Pancreas (tissue), 10 donors: ENCODE measurements at places on chromosomes 5 and 9. TPM values are rescaled to one million over a fixed set of nuclear protein-coding genes. Genes with fewer than 3 reads are reported as not detected.
A peak's percentile ranks its signal among the peaks of the same experiment; 100 is the strongest.

DNA sequence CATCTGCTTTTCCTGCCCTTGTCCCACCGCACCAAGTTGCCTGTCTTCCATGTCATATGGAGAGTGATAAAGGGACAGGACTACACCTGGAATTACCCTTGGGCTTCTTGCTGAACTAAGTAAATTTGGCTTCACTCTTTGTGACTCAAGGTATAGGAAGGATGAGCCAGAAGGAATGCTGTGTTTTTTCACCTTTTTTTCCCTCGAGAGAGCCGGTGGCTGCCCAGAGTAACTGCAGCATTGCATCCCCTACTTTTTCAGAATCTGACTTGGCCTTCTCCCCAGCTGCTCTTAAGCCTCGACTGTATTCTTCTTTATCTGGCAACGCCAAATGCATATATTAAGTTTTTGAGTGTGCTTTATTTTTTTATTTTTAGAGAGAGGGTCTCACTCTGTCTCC lies 38.4 kb downstream of the RCL1 start:
- no peak for DNase-seq

GRCh38 chr5:102211165-102211564 lies 84.9 kb downstream of the SLCO4C1 start:
- DNase-seq = no peak

DNA sequence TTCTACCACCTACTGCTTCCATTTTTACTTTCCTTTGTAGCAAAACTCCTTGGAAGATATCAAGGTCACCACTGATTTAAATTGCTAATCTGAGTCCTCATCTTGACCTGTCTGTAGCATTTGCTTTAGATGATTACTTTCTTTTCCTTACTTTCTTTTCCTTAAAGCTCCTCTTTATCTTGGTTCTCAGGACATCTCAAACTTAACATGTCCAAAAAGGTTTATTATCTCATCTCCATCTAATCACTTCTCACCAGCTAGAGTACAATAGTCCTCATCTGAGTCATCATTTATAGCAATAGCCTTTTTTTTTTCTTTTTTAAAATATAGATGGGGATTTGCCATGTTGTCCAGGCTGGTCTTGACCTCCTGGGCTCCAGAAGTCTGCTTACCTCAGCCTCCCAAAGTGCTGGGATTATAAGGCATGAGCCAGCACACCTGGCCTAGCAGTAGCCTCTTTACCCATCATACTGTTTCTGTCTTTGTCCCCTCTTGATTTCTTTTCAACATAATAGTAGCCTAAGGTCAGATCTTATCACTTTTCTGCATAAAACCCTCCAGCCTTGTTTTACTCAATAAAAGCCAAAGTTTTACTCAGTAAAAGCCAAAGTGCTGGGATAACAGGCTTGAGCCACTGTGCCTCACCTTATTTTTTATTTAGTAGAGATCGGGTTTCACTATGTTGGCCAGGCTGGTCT lies 32.9 kb upstream of the GPR21 start:
- DNase-seq = no peak

The SAPCD2 gene
- 0.09 TPM for total RNA-seq

GRCh38 chr9:18371141-18371540 lies 102.8 kb upstream of the ADAMTSL1 start:
- DNase-seq = no peak

DNA sequence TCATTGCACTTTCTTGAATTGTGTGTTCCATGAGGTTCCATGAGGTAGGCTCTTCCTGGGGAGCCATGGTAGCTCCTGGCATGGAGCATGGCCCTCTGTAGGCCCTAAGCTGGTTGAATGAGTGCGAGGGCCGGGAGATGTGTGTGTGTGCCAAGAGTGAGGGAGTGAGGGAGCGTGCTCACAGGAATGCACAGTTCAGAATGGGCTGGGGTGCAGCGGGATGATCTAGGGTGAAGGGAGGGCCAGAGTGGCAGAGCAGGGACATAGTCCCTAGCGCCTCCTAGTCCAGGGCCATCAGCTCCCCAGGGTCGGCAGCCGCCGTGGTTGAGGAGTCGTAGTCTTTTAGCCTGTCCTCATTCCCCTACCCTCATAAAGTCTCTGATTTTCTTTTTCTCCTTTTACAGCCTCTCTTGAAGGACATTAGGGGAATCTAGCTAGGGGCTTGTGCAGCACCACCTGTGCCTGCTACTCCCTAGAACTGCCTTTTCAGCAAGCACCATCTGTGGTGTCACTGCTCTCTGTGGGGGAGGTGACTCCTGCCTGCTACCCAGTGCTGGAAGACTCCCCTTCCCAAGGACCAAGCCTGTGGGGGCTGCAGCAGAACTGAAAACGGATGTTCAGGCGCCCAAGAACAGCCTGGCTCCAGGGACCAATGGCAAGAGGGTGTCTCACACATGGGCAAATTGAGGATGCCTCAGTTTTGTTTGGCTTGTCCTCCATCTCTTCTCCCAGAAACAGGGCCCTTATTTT lies 65.3 kb upstream of the PPARGC1B start:
- DNase-seq = no peak

The PCDHA1 gene
- 0.09 TPM for total RNA-seq

The OLFM1 gene
- 8.6 TPM for total RNA-seq

DNA sequence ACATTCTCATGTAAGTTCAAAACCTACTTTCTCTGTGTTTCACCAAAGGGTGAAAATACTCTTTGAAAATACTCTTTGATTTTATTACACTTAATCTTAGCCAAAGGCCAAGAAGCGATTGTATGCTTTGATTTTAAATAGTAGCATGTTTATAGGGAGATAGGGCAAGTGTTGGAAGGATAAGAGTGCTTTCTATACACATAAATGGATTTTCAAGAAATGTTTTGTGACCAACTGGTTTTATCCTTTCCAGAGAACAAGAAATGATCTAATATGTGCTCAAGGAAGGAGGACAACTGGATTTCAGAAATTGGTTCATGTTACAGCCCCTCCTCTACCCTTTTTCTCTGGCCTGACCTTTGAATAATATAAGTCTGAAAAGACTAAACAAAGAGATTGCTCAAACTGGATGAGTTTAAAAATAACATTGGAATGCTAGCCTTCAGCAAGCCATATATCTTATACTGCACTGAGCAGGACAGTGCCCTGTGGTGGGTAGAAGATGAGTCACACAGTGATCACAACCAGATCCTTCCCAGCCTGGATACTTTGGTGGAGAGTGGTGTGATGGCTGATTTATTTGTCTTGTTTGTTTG lies 13.1 kb downstream of the PALM2AKAP2 start:
- no peak for DNase-seq

The UGT3A2 gene
- total RNA-seq = 0.06 TPM

The MSMP gene
- total RNA-seq = not detected

The GRXCR2 gene
- not detected for total RNA-seq

The MIER3 gene
- total RNA-seq = 9.1 TPM

DNA sequence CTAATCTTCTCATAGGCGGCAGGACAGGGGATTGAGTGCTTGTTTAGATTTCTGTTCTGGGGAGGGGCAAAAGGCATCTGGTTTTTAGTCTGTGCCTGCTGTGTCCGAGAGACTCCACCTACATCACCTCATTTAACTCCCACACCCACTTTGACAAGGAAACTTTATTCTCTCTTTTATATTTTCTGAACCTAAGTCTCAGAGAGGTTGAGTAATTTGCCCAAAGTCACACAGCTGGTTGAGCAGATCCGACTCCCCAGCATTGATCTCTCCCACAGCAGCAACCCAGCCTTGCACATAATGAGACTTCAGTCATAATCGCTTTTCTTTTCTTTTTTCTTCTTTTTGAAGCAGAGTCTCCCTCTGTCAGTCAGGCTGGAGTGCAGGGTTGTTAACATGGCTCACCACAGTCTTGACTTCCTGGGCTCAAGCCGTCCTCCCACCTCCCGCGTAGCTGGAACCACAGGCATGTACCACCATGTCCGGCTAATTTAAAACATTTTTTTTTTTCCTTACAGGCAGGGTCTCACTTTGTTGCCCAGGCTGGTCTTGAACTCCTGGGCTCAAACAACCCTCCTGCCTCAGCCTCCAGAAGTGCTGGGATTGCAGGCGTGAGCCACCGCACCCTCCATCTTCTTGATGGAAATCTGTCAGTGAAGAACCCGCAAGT lies 36.5 kb upstream of the ANKRD33B start:
- no peak for DNase-seq

GRCh38 chr5:87147441-87147840 lies 120.2 kb upstream of the RASA1 start:
- no peak for DNase-seq

- DNase-seq = no peak
Observed at GRCh38 chr5:64814073-64814472, 45.3 kb downstream of the CWC27 start.

DNA sequence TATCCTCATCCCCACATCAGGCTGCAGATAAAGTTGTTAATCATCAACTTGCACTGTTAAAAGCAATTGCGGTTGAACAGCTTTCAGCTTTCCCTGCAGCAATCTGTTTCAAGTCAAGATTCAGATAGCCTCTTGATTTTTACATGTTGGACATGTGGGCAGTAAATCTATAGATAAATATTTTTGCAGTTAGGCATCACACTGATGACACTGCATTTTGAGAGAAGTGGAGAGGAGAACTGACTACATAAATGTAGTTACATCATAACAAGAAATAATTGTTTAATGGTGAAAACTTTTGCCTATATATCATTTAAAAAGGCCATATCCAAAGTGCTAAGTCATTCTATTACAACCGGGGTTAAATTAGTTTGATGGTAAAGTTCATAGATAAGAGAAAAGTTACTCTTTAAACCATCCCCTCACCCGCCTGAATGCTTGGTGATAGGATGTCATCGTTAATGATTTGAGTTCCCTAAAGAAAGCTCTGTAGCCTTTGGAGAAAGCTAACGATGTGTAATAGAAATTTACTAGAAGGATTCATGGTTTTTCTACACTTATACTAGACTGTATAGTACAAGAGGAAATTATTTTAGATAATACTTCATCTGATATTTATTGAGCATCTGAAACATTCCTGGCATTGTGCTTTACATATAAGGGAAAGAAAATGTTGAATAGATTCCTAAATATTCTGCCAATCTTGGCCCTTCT lies 30.8 kb upstream of the ALDH1A1 start:
- peak; percentile 22 for DNase-seq

DNA sequence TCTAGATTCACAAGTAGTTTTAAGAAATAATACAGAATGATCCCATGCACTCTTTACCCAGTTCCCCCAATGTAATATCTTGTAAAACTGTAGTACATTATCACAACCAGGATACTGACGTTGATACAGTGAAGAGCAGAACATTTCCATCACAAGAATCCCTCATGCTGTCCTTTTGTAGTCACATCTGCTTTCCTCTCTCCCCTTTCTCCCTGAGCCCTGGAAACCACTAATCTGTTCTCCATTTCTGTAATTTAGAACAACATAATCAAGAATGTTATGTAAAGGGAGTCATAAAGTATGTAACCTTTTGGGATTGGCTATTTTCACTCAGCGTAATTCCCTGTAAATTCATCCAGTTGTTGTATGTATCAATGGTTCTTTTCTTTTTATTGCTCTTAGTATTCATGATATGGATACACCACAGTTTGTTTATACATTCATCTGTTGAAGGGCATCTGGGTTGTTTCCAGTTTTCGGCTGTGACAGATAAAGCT lies 61.1 kb downstream of the ERCC6L2 start:
- DNase-seq = no peak

DNA sequence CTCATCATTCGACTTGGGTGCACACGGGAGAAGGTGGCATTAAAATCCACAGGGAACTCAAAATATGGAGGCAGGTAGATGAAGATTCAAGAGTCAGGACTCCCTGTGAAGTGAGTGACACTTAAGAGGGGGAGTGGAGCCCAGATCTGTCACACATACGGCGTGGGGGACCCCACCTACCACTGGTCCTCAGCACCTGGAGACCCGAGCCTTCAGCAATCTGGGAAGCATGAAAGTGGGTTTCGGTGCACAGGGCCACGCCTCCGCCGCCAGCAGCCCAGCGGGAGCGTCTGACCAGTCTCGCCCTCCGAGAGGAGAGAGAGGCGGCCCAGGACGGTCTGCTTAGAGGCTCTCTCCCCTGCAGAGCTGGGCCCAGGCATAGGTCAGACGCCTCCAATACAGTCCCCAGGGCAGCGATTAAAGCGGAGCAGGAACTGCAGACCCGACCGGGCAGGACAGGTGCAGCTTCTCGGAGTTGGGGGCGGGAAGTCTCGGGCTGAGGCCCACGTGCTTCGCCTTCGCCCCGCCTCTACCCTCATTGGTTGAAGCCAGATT lies 639 bp upstream of the SLC2A8 start:
- DNase-seq = no peak

DNA sequence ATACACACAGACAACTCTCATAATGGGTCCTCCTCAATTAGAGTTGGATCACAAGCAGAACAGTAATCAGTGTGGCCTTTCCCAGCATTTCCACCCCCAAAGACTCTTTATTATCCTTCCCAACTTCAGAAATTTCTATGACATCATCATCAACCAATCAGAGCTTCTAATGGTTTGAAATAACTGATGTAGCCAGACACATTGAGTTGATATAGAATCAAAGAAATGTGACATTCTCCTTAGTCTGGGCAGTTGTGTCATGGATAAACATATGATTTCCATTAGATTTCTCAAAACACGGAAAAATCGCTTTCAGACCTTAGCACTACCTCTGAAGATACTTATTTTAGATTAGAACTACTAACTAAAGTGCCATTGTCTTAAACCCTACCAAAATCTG lies 75.7 kb upstream of the NFIB start:
- DNase-seq = no peak

The CDKN2B gene
- 13.9 TPM for total RNA-seq

- DNase-seq = no peak
Observed at GRCh38 chr5:14501353-14502293, 80.0 kb upstream of the OTULINL start.

The SMIM27 gene
- 6.8 TPM for total RNA-seq

The RNF183 gene
- 0.15 TPM for total RNA-seq

- DNase-seq = no peak
Observed at GRCh38 chr5:138737494-138738265, 15.5 kb upstream of the CTNNA1 start.

The STKLD1 gene
- 0.94 TPM for total RNA-seq

DNA sequence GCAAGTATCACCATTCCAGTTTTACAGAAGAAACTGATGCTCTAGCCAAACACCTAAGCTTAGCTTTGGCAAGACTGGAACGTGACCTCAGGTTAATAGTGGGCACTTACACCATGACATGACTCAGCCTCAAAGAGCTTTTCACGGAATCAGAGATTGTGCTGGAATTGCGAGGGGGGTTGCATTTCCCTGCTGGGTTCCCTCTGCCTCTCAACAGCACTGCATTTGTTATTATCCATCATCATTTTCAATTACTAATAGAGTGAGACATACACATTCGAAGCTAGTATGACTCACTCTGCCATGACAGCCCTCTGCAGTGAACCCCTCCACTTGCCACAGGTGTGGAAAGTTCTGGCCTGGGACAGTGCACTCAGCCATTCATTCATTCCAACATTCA lies 8.0 kb downstream of the SPOCK1 start:
- DNase-seq = no peak

GRCh38 chr5:175001876-175002645 lies 277.7 kb downstream of the MSX2 start:
- DNase-seq = no peak

The PCDHB5 gene
- total RNA-seq = 2.4 TPM

GRCh38 chr9:6759185-6759977 lies 1.6 kb downstream of the KDM4C start:
- no peak for DNase-seq
